ENCODE measurements at places on chromosomes 7 and 10.
A peak's percentile ranks its signal among the peaks of the same experiment; 100 is the strongest.

GRCh38 chr7:36021917-36022550 lies 131.0 kb upstream of the EEPD1 start:
- no peaks in the 10 kb centered on the region for H3K36me3 ChIP-seq
- peaks cover 15% of the 10 kb centered on the region for H3K4me1 ChIP-seq
- DNase-seq = peak; percentile 49
- H3K27ac ChIP-seq = no peak overlapping the region
- no peaks in the 10 kb centered on the region for H3K27me3 ChIP-seq

- peaks cover 19% of the 10 kb centered on the region for H3K4me1 ChIP-seq
- no peak overlapping the region for H3K4me3 ChIP-seq
- DNase-seq = no peak
- H3K27me3 ChIP-seq = no peaks in the 10 kb centered on the region
- no peaks in the 10 kb centered on the region for H3K36me3 ChIP-seq
- no peak overlapping the region for H3K27ac ChIP-seq
Measured at GRCh38 chr10:1058017-1058416, 1.8 kb downstream of the WDR37 start.

DNA sequence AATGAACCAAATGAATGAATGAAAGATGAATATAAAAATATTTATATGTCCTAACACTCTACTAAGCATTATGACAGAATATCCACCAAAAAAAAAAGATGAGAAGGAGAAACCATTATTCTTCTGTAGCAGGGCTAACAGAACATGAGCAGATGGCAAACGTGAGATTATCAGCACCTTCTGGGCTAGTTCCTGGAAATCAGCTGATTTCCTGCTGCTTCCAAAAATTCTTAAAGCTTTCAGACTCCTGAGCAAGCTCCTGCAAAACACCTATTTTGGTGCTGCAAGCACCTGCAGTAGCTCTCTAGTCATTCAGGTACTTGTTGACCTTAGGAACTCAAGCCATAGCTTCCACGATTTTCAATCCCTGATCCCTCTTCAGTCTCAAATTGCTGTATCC lies 51.8 kb downstream of the NPSR1 start:
- no peak for DNase-seq
- H3K27ac ChIP-seq = no peak overlapping the region
- no peak overlapping the region for H3K4me3 ChIP-seq
- no peaks in the 10 kb centered on the region for H3K4me1 ChIP-seq
- no peaks in the 10 kb centered on the region for H3K27me3 ChIP-seq

GRCh38 chr10:109957092-109957797 lies 33.9 kb upstream of the XPNPEP1 start:
- peak overlapping the region; percentile 26 for H3K27ac ChIP-seq
- H3K4me1 ChIP-seq = peaks cover 36% of the 10 kb centered on the region
- H3K4me3 ChIP-seq = no peak overlapping the region
- peak; percentile 67 for DNase-seq
- H3K27me3 ChIP-seq = no peaks in the 10 kb centered on the region
- H3K36me3 ChIP-seq = no peaks in the 10 kb centered on the region

DNA sequence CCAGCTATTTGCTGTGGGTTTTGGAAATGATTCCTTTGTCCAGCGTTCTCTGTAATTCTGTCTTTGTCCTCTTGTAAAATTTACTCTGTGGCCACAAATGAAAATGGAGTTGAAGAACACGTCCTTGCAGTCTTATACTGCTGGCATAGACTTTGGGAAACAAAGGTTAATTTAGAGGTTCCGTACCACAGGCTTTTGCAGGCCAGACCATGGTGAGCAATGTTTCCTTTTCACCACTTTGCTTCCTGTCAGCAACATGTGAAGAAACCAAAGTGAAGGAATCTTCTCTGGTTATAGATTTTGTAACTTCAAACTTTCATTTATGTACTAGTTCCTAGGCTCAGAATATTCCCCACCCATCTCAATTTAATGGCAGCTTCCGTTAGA lies 488.5 kb downstream of the MDFIC start:
- no peaks in the 10 kb centered on the region for H3K27me3 ChIP-seq
- no peak overlapping the region for H3K4me3 ChIP-seq
- H3K27ac ChIP-seq = no peak overlapping the region
- H3K36me3 ChIP-seq = no peaks in the 10 kb centered on the region
- no peak for DNase-seq

DNA sequence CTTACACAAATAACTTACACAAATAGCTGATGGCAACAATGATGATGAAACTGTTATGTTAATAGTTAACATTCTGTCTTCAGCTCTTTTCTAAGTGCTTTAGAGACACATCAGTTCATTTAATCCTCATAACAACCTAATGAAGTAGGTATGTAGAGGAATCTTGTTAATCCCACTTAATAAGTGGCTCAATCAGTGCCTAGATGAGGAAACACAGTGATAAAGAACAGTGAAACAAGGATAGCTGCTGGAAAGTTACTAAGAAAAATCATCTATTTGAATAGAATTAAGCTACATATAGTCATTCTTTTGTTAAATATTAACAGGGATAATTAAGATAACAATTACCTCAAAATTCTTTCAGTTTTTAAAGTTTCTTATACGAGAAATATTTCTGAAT lies 487.6 kb downstream of the ARL4A start:
- H3K4me3 ChIP-seq = no peak overlapping the region
- DNase-seq = no peak
- no peaks in the 10 kb centered on the region for H3K4me1 ChIP-seq

GRCh38 chr10:12922117-12922900 lies 79.2 kb downstream of the CCDC3 start:
- H3K4me1 ChIP-seq = peaks cover 4% of the 10 kb centered on the region
- no peaks in the 10 kb centered on the region for H3K36me3 ChIP-seq
- H3K4me3 ChIP-seq = no peak overlapping the region

DNA sequence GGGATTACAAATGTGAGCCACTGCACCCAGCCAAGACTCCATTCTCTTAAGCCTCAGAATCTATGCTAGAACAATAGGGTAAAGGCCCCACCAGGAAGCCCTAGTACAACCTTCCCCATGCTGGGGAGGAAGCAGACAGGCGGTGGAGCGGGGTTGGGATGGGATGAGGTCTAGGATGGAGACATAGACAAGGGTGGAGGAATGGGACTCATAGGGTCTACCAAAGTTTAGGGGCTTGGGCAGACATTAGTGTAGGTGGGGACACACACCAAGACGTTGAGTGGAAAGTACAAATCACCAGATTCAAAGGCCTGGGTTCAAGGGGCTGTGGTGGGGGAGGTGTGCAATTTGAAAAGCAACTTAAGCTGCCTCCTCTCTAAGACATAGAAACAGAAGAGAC lies 19.3 kb downstream of the PRSS2 start:
- DNase-seq = no peak
- no peaks in the 10 kb centered on the region for H3K4me1 ChIP-seq
- no peaks in the 10 kb centered on the region for H3K27me3 ChIP-seq

- no peak for DNase-seq
- no peaks in the 10 kb centered on the region for H3K27me3 ChIP-seq
- peaks cover 3% of the 10 kb centered on the region for H3K4me1 ChIP-seq
- no peak overlapping the region for H3K4me3 ChIP-seq
- no peaks in the 10 kb centered on the region for H3K36me3 ChIP-seq
Measured at GRCh38 chr7:74418538-74418937, 35.2 kb upstream of the GTF2IRD1 start.

DNA sequence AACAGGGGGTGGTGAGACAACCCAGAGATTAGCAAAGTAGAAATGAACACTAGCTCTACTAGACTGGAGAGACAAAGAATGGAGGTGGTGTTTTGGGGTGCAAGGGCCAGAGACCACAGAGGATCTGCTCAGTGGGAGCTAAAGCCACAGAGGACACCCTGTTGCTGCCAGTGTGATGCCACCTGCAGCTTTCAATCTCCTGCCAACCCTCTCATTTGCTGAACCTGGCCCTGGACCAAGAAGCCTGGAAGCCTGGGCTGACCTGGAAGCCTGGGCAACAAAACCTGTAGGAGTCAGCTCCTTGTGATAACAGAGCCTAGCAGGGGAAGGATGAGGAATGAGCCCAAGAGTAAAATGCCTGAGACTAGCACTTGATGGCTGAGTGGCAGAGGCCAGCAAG lies 81.1 kb upstream of the ADO start:
- H3K4me3 ChIP-seq = no peak overlapping the region
- H3K36me3 ChIP-seq = no peaks in the 10 kb centered on the region

- H3K36me3 ChIP-seq = no peaks in the 10 kb centered on the region
- no peaks in the 10 kb centered on the region for H3K27me3 ChIP-seq
- no peak overlapping the region for H3K27ac ChIP-seq
Measured at GRCh38 chr7:97847791-97848190, 24.4 kb downstream of the ASNS start.

- no peak overlapping the region for H3K27ac ChIP-seq
- no peak overlapping the region for H3K4me3 ChIP-seq
- H3K36me3 ChIP-seq = no peaks in the 10 kb centered on the region
- no peak for DNase-seq
Measured at GRCh38 chr7:95469848-95470247, 15.9 kb upstream of the ASB4 start.

DNA sequence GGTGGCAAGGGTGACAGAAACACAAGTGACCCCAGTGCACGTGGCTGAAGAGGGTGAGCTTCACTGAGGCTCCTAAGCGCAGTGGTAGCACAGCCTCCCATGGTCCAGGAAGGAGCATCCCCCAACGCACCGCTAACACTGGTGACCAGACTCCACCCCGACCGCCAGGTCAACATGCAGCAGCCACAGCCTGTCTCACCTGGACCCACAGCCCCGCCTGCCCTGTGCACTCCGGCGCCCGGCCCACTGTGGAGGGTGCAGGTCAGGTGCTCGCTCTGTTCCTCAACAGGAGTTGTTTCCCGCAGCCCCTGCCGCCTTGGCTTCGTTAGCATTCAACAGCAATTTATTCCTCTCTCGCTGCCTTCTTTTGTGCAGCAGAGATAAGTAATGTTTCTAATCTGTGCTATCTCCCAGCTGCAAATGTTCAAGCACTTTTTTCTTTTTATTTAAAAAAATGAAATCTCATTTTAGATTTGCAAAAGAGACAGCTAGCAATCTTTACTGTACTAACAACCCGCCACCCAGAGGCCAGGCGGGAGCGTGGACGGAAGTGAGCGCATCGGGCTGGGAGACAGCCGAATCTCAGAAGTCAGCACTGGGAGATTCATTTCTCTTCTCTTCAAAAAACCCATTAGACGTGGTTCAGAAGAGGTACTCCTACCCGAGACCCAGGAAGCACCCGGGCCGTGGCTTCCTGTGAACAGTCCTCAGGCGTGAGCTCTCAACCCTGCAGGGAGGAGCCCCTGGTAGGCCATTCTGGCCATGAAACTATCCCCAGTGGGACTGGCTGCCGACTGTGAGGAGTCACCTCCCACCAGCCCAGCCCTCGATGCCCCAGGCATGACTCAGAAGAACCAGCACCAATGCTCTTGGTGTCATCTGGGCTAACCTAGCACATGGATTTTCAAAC lies 133.4 kb downstream of the MAD1L1 start:
- no peaks in the 10 kb centered on the region for H3K27me3 ChIP-seq
- no peak overlapping the region for H3K4me3 ChIP-seq
- no peak for DNase-seq
- peaks cover 12% of the 10 kb centered on the region for H3K4me1 ChIP-seq
- no peak overlapping the region for H3K27ac ChIP-seq

DNA sequence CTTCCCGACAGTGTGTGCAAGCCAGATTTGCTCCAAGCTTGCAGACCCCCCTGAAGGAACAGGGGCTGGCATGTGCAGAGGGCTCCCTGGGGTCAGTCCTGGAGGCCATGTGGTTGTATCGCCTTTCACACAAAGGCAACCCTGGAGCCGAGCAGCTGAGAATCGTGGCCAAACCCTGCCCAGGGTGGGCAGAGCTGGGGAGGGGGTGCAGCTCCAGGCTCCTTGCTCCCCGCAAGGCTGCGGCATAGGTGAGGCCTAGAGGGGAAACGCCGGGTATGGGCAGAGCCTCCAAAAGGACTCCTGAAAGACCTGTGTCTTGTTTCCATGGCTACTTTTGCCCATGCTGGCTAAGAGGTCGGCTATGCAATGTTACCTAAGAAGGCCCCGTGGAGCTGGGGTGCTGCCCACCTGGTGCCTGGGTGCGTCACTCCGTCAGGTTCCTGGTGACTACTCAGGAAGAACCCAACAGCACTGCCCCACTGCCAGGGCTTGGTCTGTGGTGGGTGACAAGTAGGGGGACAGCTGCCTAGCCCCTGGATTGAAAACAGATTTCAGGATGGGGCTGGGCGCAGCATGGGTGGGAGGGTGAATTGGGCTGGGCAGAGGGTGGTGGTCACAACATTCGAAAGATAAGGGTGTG lies 171.0 kb upstream of the SHH start:
- no peak for DNase-seq
- no peak overlapping the region for H3K4me3 ChIP-seq
- H3K4me1 ChIP-seq = no peaks in the 10 kb centered on the region
- H3K27ac ChIP-seq = no peak overlapping the region
- H3K27me3 ChIP-seq = no peaks in the 10 kb centered on the region

DNA sequence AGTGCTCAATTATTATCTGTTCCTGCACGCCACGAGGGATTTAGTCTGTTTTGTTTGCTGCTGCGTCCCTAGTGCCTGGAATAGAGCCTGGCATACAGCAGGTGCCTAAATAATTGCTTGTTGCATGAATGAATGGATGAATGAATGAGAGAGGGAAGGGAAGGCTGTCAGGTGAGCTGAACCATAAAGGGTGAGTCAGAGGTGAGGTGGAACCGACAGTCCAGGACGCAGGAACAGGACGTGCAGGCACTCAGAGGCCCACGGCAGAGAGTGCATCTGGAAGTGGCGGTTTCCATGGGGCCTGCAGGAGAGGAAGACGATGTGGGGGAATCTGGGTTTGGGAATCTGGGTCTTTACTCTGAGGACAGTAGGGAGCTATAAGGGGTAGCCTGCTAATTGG lies 17.7 kb upstream of the PPIF start:
- no peaks in the 10 kb centered on the region for H3K27me3 ChIP-seq
- peaks cover under 1% of the 10 kb centered on the region for H3K4me1 ChIP-seq
- H3K27ac ChIP-seq = no peak overlapping the region
- DNase-seq = no peak

GRCh38 chr7:8014399-8014798 lies 45.8 kb downstream of the GLCCI1 start:
- no peak for DNase-seq
- no peaks in the 10 kb centered on the region for H3K36me3 ChIP-seq
- no peak overlapping the region for H3K4me3 ChIP-seq
- H3K4me1 ChIP-seq = peaks cover 12% of the 10 kb centered on the region
- H3K27ac ChIP-seq = no peak overlapping the region
- no peaks in the 10 kb centered on the region for H3K27me3 ChIP-seq

GRCh38 chr7:3778345-3778744 lies 477.3 kb downstream of the SDK1 start:
- no peaks in the 10 kb centered on the region for H3K27me3 ChIP-seq
- H3K27ac ChIP-seq = no peak overlapping the region
- DNase-seq = no peak
- no peaks in the 10 kb centered on the region for H3K36me3 ChIP-seq
- no peaks in the 10 kb centered on the region for H3K4me1 ChIP-seq

GRCh38 chr7:44331682-44332081 lies 6.3 kb upstream of the CAMK2B start:
- no peaks in the 10 kb centered on the region for H3K36me3 ChIP-seq
- H3K27ac ChIP-seq = no peak overlapping the region
- no peaks in the 10 kb centered on the region for H3K4me1 ChIP-seq
- H3K4me3 ChIP-seq = no peak overlapping the region
